ENCODE measurements at places on chromosomes 5 and 9.

DNA sequence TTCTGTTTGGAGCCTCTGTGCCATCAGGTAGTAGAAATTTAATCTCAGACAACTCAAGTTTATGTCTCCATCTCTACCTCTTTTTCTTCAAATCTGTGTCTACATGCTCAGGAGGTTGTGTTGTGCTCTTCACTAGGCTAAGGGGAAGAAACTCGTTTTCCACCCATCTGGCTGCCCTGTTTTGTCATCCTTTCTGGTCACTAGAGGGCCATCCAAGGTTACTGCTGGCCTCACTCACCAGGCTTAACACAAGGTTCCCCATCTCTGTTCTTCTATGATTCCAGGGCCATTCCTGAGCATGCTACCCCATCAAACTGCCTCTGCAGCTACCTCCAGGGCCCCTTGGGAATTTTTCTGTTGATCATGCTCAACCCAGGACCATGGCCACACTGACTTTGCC lies 213.3 kb upstream of the FBXL7 start:
- DNase-seq: no peak

GRCh38 chr5:107781451-107781850 lies 110.7 kb upstream of the EFNA5 start:
- no peak for DNase-seq

DNA sequence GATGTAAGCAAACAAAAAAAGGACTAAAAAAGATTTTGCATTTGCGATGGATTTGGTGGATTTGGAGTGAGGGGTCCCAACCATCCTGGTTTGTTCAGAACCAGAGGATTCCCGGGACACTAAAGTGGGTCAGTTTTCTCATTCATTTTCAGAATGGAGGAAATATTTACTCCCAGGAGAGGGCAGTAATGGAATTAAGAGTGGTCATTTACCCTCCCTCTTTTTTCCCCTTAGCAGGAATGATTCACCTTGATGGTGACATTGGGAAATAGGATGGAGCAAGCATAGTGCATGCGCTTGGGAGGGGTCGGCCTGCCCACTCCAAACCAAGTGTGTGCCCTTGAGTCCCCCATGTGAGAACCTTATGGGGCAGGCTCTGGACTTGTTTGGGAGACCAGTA lies 164.2 kb upstream of the PUM3 start:
- DNase-seq: no peak

- no peak for DNase-seq
Observed at GRCh38 chr5:53726121-53726520, 165.7 kb downstream of the NDUFS4 start.

DNA sequence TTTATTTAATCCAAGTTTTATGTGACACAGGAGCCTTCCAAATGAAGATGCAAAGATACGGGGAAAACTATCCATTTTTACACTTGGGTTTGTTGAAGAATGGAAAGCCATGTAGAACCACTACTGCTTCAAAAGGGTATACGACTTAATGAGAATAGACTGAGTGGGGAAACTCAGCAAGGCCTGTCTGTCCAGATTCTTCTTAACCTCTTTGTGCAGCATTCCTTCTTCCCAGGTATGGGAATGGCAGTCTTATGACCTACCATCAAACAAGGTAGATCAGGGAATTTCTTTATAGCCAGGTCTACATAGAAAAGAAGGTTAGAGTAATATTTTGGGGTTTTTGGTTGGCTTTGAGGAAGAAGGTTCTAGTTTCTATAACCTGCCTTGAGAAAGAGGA lies 23.4 kb downstream of the APTX start:
- no peak for DNase-seq

GRCh38 chr5:73370095-73370494 lies 78.5 kb downstream of the FOXD1 start:
- no peak for DNase-seq

- no peak for DNase-seq
Observed at GRCh38 chr5:74761241-74761640, 5.7 kb downstream of the GFM2 start.

DNA sequence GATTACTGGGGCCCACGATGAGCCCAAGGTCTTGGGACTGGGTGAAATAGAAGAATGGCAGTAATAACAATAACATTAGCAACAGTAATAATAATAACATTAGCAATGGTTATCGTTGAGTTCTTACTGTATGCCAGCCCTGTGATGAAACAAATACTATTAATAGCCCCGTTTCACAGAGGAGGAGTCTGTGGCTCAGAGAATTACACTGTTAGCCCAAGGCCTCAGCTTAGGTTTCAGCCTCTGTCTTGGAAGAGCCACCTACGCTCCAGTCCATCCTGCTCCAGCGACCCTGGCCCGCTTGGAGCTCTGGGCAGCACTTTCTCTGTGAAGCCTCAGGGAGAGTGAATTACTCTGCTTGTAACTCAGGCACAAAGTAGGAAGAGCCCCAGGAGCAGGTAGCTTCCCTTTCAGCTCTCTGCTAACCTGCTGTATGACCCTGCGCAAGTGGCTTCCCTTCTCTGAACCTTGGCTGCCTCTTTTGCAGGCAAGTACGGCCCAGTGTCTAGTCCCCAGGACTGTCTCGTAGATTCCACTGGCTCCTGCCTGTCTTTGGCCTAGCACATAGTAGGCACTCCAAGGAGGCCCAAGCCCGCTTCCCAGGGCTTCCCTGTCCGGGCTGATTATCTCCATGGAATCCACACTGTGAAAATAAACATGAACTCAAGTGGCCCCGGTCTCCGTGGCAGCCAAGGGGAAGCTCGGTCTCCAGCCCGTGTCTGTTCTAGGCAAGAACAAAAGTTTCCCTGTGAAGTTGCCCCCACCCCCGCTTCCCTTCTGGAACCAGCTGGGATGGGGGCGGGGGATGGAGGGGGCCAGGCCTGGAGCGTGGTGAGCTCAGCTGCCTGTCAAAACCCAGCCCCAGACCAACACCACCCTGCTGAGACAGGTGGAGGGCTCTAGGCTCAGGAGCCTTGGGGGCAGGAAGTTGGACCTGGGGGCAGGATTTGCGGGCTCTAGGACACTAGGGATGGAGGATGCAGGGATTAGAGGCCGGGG lies 26.2 kb upstream of the LMX1B start:
- no peak for DNase-seq

- no peak for DNase-seq
Observed at GRCh38 chr9:26684029-26684428, 208.6 kb downstream of the CAAP1 start.

- no peak for DNase-seq
Observed at GRCh38 chr5:139686706-139687441, 38.7 kb downstream of the CXXC5 start.

DNA sequence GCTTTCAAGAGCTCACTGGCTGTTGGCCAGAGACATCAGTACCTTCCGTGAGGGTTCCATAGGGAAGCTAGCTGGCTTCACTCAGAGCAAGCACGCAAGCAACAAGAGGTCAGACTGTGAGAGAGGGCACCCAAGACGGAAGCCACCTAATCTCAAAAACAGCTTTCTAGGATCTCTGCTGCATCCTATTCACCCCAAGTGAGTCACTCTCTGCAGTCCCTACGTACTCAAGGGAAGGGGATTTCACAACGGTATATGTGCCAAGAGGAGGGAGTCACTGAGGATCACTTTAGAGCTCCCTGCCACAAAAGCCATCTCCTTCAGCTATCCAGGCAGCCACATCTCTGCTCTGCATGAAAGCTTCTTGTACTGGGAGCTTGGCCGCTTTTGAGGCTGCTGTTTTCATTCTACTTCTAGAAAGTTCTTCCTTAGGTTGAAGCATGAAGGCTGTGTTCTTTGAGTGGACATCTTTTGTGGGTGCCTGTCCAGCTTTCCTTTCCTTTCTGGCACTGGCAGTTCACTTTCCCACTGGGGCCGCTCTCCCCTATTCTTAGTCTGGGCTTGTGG lies 249.5 kb downstream of the MAN2A1 start:
- DNase-seq: no peak

GRCh38 chr9:133520121-133520835 lies 4.5 kb downstream of the MYMK start:
- no peak for DNase-seq

GRCh38 chr5:8458038-8458383 lies 589.1 kb downstream of the MTRR start:
- no peak for DNase-seq

GRCh38 chr9:137672907-137673791 lies 54.3 kb downstream of the EHMT1 start:
- DNase-seq: peak; percentile 8

Data from T-helper 22 cell (primary cell).